Cerebellar cortex (tissue), 1 donor: ENCODE measurements at places on chromosomes 6 and 20.

DNA sequence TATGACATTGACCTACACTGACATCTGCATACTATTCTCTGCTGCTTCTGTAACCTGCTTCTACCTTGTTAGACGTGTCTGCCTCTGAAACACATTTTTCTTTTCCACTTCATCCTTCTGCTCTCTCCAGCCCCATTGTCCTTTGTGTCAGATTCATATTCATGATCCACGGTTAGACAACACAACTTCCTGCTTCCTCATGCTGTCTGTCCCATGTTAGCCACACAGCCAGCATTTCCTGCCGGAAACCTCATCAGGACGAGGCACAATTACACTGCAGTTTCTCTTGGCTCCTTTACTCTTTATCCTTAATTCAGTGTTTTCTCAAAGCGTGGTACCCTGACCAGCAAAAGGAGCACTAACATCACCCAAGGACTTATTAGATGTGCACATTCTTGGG lies 150.2 kb downstream of the TBC1D7 start:
- DNase-seq: no peak

GRCh38 chr6:128574402-128574801 lies 54.0 kb upstream of the PTPRK start:
- no peak for DNase-seq

- DNase-seq: peak; percentile 56
Measured at GRCh38 chr6:25717866-25718740, 36.4 kb upstream of the SLC17A4 start.

DNA sequence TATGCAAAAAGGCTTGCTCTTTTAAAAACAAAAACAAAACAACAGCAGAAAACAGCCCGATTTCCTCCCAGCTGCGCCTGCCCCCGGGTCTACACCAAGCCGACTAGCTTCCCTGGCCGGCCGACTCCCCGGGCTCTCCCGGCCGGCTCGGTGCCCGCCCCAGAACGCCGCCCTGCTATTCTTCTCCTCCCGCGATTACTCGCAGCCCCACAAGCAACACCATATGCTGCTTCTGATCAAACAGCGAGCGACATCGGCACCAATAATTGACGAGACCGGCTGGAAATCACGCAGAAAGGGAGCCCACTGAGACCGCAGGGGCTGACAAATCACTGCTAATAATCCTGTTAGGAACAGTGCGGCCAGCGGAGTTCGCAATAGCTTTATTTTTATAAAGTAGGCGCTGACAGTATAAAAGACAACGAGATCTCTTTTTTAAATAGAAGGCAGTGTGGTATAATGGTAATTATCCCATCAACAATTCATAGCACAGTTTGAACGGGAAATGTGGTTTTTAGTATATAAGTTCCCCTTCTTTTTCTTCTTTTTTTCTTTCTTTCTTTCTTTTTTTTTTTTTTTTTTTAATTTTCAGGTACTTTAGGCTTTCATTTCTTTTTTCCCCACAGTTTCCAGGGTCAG lies 3.3 kb downstream of the SIM1 start:
- DNase-seq: no peak

DNA sequence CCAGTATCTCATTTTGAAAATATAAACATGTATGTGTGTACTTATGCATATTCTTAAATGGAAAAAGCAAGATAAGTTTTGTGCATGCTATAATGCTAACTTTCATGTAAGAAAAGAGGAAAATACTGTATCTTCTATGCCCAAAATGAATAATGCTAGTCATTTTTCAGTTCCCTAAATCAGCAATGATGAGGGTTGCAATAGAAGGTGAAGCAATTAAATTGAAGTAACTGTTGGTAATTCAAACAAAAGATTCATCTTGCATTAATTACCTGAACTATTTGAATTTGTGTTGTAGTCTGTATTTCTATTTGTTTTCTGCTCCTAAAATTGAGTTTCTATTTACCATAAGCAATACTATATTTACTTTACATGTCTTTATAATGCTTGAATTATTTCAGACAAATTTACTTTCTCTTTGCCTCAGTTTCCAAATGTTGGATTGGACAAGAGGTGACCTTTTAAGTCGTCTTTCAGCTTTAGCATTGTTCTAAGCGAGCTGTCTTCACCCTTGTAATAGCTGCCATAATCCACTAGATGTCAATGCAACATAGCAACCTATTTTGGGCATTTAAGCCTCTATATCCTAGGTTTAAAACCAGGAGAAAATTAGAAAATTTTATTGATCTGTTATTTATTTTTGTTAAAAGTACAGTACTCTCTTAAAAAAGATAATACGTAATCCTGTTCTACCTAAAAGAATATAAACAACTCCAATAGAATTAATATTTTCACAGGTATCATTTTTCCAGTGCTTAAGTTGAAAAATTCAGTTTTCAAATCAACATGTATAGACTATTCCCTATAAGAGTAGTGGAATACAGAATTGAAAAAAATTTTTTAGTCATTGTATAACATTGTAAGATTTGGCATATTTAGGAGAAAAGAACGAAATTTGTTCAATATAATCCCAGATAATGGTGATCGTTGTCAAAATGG lies 52.3 kb upstream of the IFNGR1 start:
- peak; percentile 55 for DNase-seq

- DNase-seq: no peak
Measured at GRCh38 chr6:113668641-113669408, 188.3 kb upstream of the MARCKS start.

- DNase-seq: peak; percentile 42
Measured at GRCh38 chr6:152428126-152428525, 209.0 kb downstream of the SYNE1 start.

- no peak for DNase-seq
Measured at GRCh38 chr6:14912226-14912625, 333.6 kb upstream of the JARID2 start.
